ENCODE measurements at places on chromosomes 5 and 9. TPM values are rescaled to one million over a fixed set of nuclear protein-coding genes. Genes with fewer than 3 reads are reported as not detected.

The UGT3A1 gene
- polyA plus RNA-seq = not detected

GRCh38 chr9:136855461-136856078, 3.4 kb downstream of the MAMDC4 start:
- DNase-seq = no peak

- DNase-seq = no peak
Observed at GRCh38 chr5:128711216-128711615, 173.2 kb upstream of the FBN2 start.

DNA sequence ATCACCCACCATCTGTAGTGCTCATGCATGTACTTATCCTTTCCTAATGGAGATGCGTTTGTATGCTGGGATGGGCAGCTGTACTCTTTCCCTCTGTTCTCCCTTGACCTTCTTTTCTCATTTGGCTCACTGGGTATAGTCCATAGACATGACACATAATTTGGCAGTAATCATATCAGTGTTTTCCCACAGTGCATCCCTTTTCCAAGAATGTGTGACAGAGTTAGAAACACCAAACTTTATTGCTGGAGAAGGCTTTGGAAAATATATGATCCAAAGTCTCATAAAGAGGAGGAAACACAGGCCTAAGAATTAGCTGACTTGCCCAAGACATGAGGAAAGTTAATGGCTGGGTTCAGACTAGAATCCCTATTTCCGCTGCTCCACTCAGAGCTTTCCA, 1233.4 kb upstream of the DMAC1 start:
- no peak for DNase-seq

GRCh38 chr9:23587433-23587832, 238.6 kb downstream of the ELAVL2 start:
- peak; percentile 27 for DNase-seq

DNA sequence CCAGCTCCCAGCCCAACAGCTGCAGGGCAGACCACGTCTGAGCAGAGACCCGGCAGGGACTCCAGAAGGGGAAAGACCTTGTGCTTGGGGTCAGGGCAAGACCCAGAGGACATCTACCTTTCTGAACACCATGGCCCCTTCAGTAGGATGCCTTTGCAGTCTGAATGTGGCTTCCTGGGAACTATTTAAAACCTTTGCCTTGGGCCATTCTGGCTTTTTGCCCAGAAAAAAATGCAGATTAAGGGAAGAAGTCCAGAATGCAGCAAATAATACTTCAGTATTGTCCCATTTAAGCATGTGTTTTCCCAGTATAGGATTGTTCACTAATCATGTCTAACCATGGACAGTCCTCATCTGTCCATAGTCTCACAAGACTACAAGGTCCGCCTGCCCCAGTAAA, 67.5 kb upstream of the ERCC6L2 start:
- DNase-seq = peak; percentile 27

GRCh38 chr5:147310059-147310704, 75.4 kb downstream of the STK32A start:
- peak; percentile 41 for DNase-seq

DNA sequence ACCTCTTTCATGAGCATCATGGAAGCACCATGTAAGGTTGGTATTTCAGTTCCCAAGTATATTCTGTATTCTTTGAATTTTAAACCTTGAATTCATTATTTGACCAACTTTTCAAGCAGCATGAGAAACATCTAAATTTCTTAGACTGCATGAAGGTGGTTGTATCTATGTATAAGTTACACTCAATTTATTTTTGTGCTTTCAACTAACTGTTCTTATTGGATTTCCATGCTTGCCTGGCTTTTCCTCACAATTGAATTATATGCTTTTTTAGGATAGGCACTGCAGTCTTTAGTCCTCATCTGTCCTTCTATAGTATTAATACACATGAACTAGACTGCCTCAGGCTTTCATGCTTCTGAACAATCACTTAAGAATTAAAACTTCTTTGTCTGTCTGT, 134.0 kb downstream of the CEP120 start:
- DNase-seq = no peak

GRCh38 chr9:118891213-118891612, 478.0 kb downstream of the BRINP1 start:
- no peak for DNase-seq

DNA sequence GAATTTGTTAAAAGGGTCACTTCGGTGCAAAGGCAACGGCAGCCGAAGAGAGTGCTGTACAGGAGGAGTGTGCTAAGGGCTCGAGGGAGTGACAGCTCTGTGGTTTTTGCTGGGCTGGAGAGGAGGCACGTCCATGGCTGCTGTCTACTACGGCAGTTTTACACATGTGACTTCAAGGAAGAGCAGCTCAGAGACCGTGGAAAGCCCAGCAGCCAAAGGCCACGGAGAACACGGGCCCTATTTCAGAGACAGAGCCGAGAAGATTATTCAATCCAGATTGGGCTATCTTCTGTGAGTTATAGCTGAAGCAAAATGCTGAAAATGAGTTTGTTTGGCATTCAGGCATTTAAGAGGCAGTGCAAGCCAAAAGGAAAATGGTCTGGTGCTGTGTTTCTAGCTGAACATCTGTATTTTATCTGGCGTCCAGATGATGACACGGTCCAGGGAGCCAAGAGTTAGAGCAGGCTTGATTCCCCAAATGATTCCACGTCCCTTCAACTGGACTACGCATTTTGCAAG, 96.4 kb downstream of the RFK start:
- no peak for DNase-seq

The LCN1 gene
- not detected for polyA plus RNA-seq

DNA sequence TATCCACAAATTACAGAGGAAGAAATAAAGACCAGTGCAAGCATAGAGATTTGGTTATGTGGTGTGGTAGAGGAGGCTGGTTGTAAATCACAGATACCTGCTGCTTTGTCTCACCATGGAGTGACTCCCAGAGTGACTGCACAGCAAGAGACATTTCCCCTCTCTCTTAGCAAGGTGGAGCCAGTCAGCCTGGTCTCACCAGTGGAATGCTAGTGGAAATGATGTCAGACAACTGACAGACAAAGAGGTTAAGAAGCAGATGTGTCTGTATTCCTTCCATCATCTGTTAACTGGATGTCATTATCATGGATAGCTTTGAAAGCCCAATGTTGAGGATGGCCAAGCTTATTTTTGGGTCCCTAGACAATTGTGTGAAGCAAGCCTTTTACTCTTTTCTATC, 509.4 kb upstream of the SEMA6A start:
- DNase-seq = no peak

DNA sequence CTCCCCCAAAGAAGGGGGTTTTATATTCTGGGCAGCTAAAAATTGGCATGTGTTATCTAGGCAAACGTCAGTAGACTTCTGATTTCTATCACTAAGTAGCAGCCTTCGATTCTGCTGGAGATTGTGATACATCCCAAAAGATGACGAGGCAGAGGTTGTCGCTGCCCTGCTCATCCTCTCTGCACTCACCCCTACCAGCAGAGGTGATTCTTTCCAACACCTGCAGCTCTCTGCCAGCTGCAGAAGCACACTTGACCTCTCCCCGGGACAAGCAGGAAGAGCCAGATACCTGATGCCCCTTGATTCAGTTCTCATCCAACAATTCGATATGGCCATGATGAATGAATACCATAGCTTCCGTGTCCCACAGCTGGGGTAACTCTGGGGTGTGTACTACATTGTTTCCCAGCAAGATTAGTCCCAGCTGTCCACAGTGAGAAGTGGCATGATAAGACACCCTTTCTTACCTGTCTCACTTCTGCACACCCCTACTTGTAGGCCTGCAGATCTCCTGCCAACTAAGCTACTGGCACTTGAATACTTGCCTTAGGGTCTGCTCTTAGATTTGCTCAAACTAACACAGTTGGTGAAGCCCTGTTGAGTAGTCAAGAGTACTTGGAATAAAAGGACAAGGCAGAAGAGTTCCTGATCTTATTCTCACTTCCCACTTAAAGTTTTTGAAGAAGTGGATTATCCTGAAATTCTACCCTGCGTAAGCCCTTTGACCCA, 37.6 kb upstream of the SMAD5 start:
- no peak for DNase-seq

DNA sequence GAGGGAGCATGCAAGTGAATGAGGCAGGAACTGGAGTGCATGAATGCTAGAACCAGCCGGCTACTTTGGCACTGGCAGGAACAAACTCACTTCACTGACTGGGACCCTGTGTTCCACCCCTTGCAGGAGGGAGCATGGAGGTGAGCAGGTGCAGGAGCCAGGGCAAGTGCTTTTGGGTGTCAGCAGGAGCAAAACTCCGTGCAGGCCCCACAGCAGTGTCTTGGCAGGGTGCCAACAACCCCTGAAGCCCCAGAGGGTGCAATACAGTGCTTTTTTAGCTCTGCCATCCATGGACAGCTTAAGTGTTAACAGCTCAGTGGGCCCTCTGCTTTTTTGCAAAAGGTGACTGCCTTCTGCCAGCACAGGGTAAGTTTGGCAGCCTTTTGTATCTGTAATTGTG, 245.8 kb upstream of the PCSK5 start:
- DNase-seq = no peak

DNA sequence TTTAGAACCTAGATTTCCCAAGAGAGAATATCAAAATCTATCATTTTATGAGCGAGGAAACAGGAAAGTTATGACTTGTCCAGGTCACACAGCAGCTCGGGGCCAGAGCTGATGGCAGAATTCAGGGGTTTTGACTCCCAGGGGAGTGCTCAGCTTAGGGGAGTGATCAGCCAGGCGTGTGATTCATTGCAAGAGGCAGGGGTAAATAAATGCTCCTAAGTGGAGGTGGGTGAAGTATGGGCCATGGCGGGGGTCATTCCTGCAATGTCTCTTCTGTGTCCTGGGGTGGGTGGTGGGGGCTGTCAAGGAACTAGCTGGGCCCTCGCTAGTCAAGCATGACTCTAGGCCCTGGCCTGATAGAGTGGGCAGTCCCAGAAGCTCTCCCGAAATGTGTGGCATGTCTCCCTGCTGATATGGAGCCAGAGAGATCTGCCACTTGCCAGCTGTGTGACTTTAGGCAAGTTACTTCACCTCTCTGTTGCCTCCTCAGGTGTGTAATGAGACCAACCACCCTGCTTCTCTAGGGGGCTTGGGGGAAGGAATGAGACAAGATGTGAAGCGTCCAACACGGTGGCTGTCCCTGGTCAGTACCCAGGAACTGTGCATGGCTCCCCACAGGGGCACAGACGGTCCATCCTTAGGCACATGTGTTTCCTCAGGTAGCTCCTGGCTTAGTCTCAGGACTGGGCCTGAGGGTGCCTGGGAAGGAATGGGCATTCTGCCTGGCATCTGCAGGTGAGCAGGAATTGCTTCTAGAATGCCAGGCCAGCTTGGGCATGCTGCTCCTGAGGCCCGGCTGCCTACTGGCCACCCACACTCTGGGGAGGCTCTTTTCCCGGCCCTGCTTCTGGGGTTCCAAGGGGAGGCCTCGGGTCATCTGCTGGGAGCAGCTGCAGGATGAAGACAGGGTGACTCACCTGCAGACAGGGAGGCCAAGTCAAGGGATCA, 36.5 kb upstream of the SH3PXD2B start:
- no peak for DNase-seq

DNA sequence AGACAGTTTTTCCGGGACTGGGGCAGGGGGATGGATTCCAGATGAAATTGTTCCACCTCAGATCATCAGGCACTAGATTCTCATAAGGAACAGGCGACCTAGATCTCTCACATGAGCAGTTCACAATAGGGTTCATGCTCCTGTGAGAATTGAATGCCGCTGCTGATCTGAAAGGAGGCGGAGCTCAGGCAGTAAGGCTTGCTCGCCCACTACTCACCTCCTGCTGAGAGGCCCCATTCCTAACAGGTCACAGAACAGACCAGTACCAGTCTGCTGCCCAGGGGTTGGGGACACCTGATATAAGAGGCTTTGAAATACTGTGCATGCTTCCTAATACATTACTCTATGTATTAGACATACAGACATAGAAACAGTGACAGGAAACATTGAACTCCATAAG, 41.1 kb downstream of the PTPRD start:
- DNase-seq = no peak

DNA sequence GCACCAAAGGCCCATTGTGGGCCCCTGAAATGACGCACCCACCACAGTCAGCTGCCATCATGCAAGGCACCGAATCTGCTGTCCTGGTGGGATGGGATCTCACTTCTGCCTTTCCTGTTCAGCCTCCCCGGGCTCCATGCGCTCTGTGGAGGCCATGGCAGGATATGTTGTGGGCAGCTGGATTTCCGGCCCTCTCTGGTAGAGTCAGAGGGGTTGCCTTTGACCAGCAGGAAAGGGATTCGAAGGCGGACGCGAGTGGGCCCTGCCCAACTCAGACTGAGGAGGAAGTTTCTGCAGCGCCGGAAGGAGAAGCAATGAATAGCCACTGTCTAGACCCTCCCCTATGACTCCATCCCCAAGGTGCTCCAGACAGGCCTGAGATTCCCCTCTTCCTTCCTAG, 35.5 kb downstream of the GADD45G start:
- no peak for DNase-seq

DNA sequence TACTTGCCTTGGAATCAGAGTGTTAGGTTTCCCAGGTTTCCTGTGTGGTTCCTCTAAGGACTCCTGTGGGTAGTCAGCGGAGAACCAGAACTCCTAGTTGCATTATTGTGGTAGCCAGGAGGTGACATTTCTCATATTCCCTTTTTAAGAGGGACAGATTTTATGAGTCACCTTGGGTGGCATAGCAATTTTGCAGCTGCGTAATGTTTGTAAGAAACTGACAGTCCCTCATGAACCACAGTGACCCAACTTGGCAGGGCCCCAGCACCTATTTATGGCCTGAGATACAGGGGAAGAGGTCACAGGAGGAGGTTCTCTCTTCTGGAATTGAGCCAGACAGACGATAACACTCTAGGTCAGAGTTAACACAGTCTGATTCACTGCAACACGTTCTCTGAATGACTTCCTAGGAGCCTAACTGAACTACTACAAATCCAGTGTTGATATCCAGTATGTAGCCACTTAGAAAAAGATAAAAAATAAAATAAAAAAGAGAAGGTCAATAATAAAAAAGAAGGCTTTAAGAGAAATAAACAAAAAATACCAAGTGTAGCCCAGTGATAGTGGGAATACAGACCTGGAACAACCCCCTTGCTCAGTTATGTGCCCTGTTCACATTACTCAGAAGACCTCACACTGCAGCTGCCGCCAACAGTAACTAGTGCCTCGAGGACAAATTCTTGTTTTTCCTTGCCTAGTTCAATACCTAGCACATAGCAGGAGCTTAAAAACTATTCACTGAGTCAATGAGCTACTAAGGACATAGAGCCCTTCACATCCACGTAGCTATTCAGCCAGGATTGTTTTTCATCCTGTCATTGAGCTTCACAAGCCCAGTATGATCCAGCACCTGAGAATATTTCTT, 50.7 kb upstream of the VLDLR start:
- peak; percentile 87 for DNase-seq
